Ovary (tissue), 10 donors: ENCODE measurements at places on chromosomes 13 and 19.
A peak's percentile ranks its signal among the peaks of the same experiment; 100 is the strongest.

GRCh38 chr13:18947376-18947977 is 234.1 kb downstream of the TUBA3C start:
- H3K27ac ChIP-seq: no peak overlapping the region
- H3K36me3 ChIP-seq: no peaks in the 10 kb centered on the region
- no peaks in the 10 kb centered on the region for H3K4me1 ChIP-seq
- no peak for DNase-seq

- DNase-seq: no peak
- no peak overlapping the region for H3K27ac ChIP-seq
- H3K27me3 ChIP-seq: no peaks in the 10 kb centered on the region
Measured at GRCh38 chr13:29679396-29680053, 84.0 kb upstream of the SLC7A1 start.

DNA sequence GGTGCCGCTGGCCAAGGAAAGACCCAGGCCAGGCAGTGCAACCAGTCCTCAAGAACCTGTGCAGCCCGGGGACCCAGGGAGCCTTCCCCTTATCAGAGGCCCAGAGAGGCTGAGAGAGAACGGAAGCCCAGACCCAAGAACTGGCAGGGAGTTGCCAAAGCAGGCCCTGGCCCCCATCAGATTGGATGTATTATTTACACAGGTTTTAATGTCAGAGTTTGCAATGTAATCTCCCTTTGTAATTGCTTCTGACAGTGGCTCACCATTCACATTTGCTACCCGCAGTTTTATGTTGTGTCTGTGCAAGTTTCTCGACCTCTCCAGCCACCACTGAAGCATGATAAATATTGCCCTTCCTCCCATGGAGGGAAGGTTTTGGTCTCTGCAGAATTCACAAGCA is 660.9 kb downstream of the LIG4 start:
- no peaks in the 10 kb centered on the region for H3K36me3 ChIP-seq
- H3K4me3 ChIP-seq: no peak overlapping the region
- no peak overlapping the region for H3K27ac ChIP-seq
- no peaks in the 10 kb centered on the region for H3K4me1 ChIP-seq
- no peak for DNase-seq

DNA sequence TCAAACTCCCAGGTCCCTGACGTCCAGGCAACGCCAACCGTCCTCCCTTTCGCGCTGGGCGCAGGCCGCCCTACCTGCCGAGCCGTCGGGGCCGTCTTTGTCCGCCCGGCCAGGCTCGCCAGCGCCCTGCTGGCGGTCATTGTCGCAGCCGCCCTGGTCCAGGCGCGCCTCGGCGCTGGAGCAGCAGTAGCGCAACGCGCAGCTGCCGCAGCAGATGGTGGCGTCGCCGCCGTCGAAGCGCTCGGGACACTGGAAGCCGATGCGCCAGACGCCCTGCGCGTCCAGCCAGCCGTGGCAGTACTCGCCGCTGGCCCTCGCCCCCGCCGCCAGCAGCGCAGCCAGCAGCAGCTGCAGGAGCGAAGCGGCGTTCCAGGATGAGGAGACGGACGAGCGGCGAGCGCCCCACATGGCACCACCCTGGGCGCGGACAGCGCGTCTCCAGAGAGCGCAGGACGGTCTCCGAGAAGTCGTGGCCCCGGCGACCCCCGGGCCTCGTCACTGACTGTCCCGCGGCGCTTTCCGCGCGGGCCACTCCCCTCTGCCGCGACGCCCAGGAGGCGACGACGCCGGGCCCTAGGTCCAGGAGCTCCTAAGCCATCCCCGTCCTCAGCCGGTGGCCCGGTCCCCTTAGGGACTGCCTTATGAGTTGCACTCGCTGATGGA is 1.1 kb downstream of the SHISA2 start:
- H3K27ac ChIP-seq: no peak overlapping the region
- no peaks in the 10 kb centered on the region for H3K27me3 ChIP-seq
- H3K36me3 ChIP-seq: no peaks in the 10 kb centered on the region
- H3K4me3 ChIP-seq: no peak overlapping the region
- peaks cover 4% of the 10 kb centered on the region for H3K4me1 ChIP-seq

DNA sequence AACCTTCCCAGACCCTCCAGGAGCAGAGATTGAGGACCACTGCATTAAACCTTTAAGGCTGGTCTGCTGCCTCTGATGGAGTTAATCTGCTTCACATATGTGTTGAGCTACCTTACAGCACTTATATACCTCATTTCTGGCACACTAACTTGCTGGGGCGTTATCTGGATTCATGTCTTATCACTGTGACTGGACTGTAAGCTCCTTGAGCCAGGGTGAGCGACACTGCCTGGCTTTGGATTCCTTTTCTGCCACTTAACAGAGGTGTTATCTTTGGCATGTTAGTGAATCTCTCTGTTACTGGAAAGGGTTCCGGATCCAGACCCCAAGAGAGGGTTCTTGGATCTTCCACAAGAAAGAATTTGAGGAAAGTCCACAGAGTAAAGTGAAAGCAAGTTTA is 69.8 kb upstream of the RGCC start:
- no peaks in the 10 kb centered on the region for H3K4me1 ChIP-seq
- no peaks in the 10 kb centered on the region for H3K36me3 ChIP-seq
- H3K4me3 ChIP-seq: no peak overlapping the region
- H3K27me3 ChIP-seq: no peaks in the 10 kb centered on the region
- no peak overlapping the region for H3K27ac ChIP-seq

- no peak for DNase-seq
- peaks cover 9% of the 10 kb centered on the region for H3K4me1 ChIP-seq
- H3K27ac ChIP-seq: no peak overlapping the region
- H3K36me3 ChIP-seq: no peaks in the 10 kb centered on the region
- no peak overlapping the region for H3K4me3 ChIP-seq
- no peaks in the 10 kb centered on the region for H3K27me3 ChIP-seq
Measured at GRCh38 chr13:110233951-110234280, 73.0 kb downstream of the COL4A1 start.

- no peak overlapping the region for H3K27ac ChIP-seq
- no peak overlapping the region for H3K4me3 ChIP-seq
- no peaks in the 10 kb centered on the region for H3K36me3 ChIP-seq
- no peaks in the 10 kb centered on the region for H3K27me3 ChIP-seq
- H3K4me1 ChIP-seq: no peaks in the 10 kb centered on the region
Measured at GRCh38 chr13:31111136-31111535, 50.6 kb downstream of the HSPH1 start.

DNA sequence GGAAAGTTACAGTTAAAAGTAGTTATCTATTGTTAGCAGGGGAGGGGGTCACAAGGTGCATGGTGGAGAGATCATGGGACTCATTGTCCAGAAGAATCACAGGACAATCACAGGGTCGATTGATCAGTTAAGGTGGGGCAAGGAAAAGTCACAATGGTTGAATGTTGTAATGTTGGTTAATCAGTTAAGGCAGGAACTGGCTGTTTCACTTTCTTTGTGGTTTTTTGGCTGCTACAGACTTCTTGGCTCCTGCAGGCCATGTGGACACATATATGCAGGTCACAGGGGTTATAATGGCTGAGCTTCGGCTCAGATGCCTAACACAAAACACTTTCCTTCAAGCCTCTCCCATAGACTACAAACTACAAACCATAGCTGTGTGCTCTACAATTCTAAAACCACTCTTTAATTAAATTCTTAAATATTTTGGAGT is 6.9 kb upstream of the ZNF431 start:
- DNase-seq: no peak
- H3K4me1 ChIP-seq: no peaks in the 10 kb centered on the region
- no peaks in the 10 kb centered on the region for H3K36me3 ChIP-seq
- no peak overlapping the region for H3K27ac ChIP-seq
- H3K27me3 ChIP-seq: no peaks in the 10 kb centered on the region

DNA sequence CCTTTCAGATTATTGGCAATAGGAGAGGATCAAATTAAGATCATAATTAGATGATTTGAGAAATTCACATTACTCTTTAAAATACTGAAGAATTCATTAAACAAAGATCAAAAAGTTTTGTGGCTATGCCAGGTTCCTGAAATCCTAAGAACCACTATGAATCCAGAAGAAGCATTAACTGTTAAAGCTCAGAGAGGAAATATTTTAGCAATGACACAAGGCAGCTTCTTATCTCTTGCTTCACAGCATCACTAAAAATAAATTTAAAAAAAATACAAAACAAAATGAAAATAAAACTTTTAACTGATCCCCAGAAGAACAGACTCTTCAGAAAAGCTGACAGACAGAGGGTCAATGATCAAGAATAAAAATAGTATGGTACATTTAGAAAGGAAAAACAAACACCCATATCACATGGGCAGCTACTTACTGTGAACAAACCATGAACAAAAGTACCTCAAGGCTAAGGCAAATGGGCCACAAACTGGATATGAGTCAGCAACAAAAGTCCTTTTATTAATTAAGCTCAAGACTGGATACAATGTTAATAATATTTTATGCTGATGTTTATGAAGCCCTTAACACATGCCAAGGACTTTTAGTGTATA is 19.6 kb downstream of the RNF6 start:
- H3K4me1 ChIP-seq: no peaks in the 10 kb centered on the region
- H3K27ac ChIP-seq: no peak overlapping the region
- H3K4me3 ChIP-seq: no peak overlapping the region
- DNase-seq: no peak
- H3K27me3 ChIP-seq: no peaks in the 10 kb centered on the region

DNA sequence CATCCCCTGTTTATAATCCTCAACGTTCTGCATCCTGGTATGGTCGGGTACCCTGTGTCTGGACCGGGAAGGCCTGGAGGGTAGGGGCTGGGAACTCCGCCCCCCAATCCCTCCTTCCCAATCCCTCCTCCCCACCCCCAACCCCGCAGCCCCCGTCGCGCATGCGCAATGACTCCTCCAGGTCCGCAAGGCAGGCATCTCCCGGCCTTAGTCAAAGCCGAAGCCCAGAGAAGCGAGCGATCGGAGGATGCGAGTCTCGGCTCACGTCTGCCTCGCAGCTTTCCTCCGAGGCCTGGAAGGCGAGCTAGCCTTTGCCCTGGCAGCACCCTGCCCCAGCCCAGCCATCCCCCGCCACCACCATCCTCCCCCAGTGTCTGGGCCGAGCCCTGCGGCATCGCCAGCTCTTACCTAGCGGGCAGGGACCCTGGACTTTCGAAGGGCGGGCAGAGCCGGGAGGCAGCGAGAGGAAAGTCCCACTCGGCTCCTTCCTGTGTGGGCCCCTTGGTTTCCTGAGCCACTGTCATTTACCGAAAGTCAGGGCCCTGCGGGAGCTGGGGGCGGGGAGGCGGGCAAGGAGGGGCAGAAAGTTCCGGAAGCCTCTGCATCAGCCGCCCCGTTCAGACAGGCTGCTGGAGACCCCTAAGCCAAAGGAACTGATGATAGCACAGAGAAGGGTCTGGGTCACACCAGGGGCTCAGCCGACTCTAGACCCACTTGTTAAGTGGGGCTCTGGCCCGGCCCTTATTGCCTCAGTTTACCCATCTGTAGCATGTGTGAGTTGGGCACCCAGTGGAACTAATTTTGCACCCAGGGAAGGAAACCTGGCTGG is at the start of gene JAK3:
JAK3 (minus strand) TSS at position 445 of the 829 bp plus-strand sequence. CDS start 3,565 bp downstream, outside the sequence.
- peak within 1 kb of the TSS; percentile 82 for H3K27ac ChIP-seq
- peak; percentile 89 for DNase-seq
- H3K4me1 ChIP-seq: peaks cover 12% of the 10 kb centered on the region
- no peaks in the 10 kb centered on the region for H3K27me3 ChIP-seq
- H3K36me3 ChIP-seq: no peaks in the 10 kb centered on the region
- peak within 1 kb of the TSS; percentile 25 for H3K4me3 ChIP-seq

DNA sequence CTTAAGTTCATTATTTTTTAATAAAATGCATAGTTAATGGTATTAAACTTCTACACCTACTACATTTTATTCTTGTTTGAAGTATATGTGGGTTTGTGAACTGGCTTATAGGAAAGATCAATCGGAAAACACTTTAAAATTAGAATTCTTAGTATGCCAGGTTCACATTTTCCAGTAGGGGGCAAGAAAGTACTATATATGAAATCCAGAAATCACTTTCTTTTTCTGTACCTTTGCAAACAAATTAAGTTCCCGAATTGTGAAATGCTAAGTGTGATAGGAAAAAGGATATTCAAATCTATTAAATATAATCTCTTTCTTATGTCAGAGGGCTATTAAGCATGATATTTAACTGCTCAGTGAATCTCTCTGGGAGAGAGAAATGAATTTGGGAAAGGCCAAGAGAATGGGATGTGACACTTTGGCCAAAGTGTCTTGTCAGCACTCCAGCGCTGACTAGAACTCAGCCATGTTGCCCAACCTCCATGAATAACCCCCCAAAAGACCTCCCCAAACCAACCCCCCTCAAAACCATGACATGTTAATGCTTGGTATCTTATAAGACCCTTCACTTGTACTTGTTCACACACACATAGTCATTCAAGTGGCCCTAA is 122.6 kb upstream of the SLC10A2 start:
- no peaks in the 10 kb centered on the region for H3K27me3 ChIP-seq
- no peaks in the 10 kb centered on the region for H3K36me3 ChIP-seq
- H3K4me3 ChIP-seq: no peak overlapping the region
- no peak for DNase-seq

GRCh38 chr19:18251587-18252369 is 22.5 kb downstream of the IQCN start:
- H3K4me3 ChIP-seq: no peak overlapping the region
- no peaks in the 10 kb centered on the region for H3K27me3 ChIP-seq
- no peak overlapping the region for H3K27ac ChIP-seq
- H3K4me1 ChIP-seq: no peaks in the 10 kb centered on the region

DNA sequence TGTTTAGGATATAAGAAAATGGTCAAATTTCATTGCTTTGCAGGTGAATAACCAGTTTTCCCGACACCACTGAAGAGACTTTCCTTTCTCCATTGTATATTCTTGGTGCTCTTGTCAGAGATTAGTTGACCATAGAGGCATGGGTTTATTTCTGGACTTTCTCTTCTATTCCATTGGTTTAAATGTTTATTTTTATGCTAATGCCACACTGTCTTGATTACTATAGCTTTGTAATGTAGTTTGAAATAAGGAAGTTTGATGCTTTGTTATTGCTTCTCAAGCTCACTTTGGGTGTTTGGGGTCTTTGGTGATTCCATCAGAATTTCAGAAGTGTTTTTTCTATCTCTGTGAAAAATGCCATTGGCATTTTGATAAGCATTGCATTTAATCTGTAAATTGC is 190.0 kb upstream of the SPRY2 start:
- DNase-seq: no peak
- no peak overlapping the region for H3K4me3 ChIP-seq
- no peaks in the 10 kb centered on the region for H3K4me1 ChIP-seq

DNA sequence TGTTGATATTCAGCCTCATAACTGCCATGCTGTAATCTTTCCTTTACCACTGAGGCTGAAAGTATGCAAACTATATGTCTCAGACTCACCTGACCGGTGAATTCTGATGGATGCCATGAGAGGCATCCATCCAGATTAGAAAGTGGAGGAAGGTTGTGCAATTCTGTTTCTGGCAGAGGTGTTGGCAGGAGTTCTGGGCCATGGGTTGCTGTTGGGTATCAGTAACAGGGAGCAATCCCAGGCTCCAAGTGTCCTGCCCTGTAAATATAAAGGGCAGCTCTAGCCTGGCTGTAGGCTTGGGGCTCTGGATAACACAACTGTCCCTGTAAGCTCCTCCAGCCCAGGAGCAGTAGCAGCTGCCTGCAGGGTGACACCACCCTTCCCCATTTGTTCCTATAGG is 77.4 kb upstream of the ABCC4 start:
- DNase-seq: no peak
- no peaks in the 10 kb centered on the region for H3K27me3 ChIP-seq
- peaks cover 1% of the 10 kb centered on the region for H3K4me1 ChIP-seq
- H3K27ac ChIP-seq: no peak overlapping the region
- no peaks in the 10 kb centered on the region for H3K36me3 ChIP-seq
